ENCODE measurements at places on chromosomes 3 and 15.

- DNase-seq: no peak
Observed at GRCh38 chr15:71549091-71549490, 261.3 kb upstream of the NR2E3 start.

GRCh38 chr15:25838191-25838870 lies 24.8 kb downstream of the ATP10A start:
- DNase-seq: no peak

GRCh38 chr3:169153656-169154055 lies 509.9 kb downstream of the MECOM start:
- DNase-seq: no peak

GRCh38 chr3:74591946-74592345 lies 22.5 kb downstream of the CNTN3 start:
- no peak for DNase-seq

- DNase-seq: no peak
Observed at GRCh38 chr3:16999871-17000270, 115.1 kb downstream of the PLCL2 start.

- no peak for DNase-seq
Observed at GRCh38 chr3:128194843-128195242, 41.6 kb downstream of the EEFSEC start.

Data from NCI-H2081 (cell line).